ENCODE measurements at places on chromosomes 1 and 21.

GRCh38 chr1:245671349-245671748 is 516.6 kb downstream of the KIF26B start:
- no peak for DNase-seq

DNA sequence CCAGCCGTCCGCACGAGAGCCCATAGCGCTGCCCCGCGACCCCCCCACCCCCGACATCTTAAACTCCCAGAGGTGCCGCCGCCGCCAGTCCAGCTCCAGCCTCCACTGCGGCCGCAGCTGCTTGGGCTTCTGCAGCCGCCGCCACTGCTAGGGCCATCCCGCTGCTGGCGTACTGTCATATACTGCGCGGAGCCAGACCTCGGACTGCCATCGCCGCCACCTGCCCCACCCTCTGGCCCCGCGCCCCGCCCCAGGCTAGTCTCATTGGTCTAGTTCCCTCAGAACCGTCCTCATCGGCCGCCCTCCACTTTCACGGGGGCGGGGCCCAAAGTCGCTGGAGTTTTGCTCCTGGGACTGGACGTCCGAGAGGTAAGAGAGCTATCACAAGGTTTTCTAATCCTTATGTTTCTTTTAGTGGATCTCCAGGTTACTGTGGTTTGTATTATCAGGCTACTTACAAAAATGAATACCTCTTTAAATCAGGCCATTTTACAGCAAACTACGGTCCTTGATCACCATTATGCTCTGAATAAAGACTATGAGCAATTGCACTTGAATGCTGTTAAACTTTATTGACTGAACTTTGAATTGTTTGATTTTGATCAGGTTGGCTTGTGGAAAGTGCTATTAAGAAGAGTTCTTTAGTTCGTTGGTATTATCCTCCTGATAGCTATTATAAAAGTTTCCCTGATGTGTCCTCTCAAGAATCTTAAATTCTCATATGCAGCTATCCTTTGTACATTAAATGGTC is 2.8 kb upstream of the CD1D start:
- no peak for DNase-seq

DNA sequence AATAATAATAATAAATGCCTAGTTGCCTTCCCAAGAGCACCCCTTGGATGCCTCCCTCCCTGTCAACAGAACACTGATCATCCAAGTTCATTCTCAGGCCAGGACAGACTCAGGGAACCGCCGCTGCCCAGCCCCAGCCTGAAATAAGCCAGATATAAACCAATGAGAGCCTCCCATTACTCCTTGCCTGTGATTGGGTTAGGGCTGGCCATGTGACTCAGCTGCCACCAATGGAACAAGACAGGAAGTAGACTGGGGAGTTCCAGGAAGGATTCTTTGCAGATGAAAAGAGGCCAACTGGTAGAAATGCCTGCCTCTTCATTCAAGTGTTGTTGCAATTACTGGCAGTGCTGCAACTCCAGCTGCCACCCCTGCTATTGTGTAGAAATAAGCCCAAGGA is 146.4 kb upstream of the TIAM1 start:
- no peak for DNase-seq

DNA sequence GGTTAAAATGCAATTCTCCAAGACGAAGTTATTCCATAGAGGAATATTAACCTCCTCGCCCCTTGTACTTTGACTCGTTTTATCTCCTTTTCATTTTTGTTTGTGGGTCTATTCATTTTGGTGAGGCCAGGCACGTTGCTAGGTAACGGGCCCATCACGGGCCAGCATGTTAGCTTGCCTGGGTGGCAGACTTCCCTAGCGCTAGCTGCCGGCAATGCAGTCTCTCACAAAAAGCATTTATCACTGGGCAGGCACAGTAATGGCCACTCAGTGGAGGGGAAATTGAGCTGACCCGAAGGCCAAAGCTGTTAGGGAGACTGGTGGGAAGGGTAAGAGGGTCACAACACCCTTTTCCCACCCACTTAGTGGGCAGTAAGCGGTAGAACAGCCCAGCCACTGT is 234.4 kb upstream of the FOXD3 start:
- DNase-seq, result no peak

Data from KG1 (cell line).